ENCODE measurements at places on chromosomes 6 and 20.

- no peak for DNase-seq
Observed at GRCh38 chr6:34597605-34598353, 41.6 kb upstream of the SPDEF start.

GRCh38 chr20:3378138-3378537, 29.3 kb downstream of the DNAAF9 start:
- DNase-seq, result no peak

- DNase-seq, result no peak
Observed at GRCh38 chr6:62707156-62707555, 421.1 kb upstream of the KHDRBS2 start.

- no peak for DNase-seq
Observed at GRCh38 chr6:6980999-6981597, 126.7 kb upstream of the RREB1 start.

- DNase-seq, result no peak
Observed at GRCh38 chr6:116326996-116327395, 43.8 kb upstream of the DSE start.

DNA sequence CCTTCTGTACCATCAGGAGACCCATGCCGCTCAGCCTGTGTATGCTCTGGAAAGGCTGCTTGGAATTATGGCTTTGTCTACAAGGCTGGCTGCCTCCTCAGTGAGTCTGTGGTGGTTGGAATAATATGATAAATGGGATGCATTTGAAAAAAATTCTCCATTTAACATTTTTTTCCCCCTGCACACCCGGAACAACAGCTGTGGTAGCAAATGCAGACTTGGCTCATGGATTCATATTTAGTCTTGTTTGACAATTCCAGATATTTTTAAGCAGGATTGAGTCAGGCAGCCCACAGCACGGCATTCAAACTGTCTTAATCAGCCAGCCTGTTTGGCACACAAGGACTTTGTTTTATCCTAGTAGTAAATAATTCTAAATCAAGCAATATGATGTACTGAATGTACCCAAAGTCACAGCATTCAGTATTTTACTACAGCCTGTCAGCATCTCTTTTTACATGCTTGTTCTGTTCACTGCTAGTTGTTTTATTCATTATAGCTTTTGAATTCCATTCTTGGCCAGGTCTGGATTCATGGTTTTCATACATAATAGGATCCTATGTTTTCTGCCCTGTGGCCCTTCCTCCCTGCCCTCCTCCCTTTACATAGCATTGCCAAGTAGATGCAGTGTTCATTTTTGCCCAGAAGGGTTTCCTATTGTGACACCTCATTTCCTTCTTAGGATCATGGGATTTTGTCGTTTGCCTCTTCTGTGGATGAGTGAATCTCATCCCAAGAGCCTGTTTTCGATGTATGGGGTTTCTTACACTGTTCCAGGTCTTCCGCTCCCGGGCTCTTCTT, 68.1 kb downstream of the LRRC1 start:
- no peak for DNase-seq

DNA sequence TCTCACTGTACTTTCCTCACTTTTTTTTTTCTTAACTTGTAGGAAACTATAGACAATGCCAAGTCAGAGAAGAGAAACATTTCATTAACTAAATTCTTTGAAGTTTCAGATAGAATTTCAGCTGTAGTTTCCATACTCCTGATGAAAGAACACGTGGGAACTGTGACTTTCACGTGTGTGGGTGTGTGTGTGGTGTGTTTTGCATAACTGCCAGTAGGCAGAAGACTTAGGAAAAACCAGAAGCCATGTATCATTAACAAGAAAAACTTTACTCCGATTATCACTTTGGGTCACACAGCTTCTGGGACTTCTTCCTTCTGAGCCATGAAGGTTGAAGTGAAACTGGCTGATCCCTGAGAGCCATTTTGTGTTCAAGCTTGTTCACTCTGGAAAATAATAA, 483.3 kb downstream of the TFAP2B start:
- no peak for DNase-seq

DNA sequence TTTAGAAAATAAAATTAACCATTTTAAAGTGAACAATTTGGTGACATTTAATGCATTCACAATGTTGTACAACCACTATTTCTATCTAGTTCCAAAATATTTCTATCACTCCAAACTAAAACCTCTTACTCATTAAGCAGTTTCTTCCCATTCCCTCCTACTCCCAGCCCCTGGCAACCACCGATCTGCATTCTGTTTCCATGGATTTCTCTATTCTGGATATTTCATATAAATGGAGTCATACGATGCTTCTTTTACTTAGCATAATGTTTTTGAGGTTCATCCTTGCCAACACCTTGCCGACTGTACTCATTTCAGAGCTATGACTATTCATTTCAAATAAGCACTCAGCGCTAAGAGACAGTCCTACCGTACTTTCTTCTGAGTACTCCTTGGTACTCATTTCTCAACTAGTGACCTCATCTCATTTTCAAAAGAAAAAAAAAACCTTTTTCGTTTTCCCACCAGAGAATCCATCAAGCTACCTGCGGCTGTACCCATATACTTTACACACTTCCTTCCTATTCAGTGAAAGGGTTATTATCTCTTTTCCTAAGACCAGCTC, 259.2 kb downstream of the UTRN start:
- no peak for DNase-seq

GRCh38 chr20:41783423-41784208, 165.4 kb upstream of the CHD6 start:
- DNase-seq, result no peak

- no peak for DNase-seq
Observed at GRCh38 chr20:35603695-35604448, 11.8 kb upstream of the SPAG4 start.

DNA sequence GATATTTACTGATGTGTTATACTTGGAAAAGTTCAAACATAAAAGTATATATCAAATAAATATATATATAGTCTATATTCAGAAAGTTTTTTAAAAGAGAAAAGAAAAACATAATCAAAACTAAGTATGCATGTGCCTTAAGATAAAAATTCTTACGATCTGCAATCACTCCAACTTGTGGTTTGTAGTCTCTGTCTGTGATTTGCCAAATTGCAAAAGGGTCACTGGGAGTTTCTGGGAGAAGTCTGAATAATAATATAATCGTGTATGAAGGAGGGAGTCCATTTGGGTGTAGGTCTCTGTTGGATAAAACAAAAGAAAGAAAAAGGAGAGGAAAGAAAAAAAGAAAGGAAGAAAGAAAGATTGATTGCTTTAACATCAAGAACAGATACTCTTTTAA, 92.4 kb downstream of the COL12A1 start:
- DNase-seq, result no peak

DNA sequence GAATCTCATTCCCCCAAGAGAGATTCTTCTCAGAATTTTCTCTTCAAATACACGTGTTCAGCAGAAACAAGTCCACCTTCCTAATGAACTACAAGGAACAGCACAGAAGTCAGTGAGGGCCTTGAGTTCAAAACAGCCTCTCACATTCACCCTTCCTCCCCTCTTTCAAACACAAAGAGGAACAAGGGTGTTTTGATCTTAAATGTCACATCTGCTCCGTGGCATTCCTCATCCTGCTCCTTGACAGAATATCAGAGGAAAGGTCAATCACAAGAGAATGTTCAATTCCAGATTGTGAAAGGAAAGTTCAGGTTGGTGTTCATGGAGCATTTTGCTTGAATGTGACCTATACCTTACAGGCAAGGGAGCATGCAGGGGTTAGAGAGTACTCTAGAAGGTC, 35.6 kb upstream of the FAM210B start:
- no peak for DNase-seq
